Dermis microvascular lymphatic vessel endothelial cell (primary cell): ENCODE measurements at places on chromosomes 2 and 18. TPM values are rescaled to one million over a fixed set of nuclear protein-coding genes. Genes with fewer than 3 reads are reported as not detected.

Gene CTLA4
- total RNA-seq, result 0.26 and 1.3 TPM in 2 replicates

Gene TNFRSF11A
- 23.1 and 42.5 TPM in 2 replicates for total RNA-seq

Gene HRH4
- total RNA-seq, result not detected in 2 replicates

Gene DYNAP
- total RNA-seq, result not detected in 2 replicates

Gene RAX
- not detected in 2 replicates for total RNA-seq

Gene TEX44
- total RNA-seq, result not detected in 2 replicates

Gene LTBP1
- total RNA-seq, result 22.1 and 82.4 TPM in 2 replicates

Gene STAT4
- 0.13 and 0.51 TPM in 2 replicates for total RNA-seq

Gene KIAA2012
- total RNA-seq, result not detected in 2 replicates

Gene PTMA
- total RNA-seq, result 712 and 977 TPM in 2 replicates

Gene TBC1D8
- total RNA-seq, result 62.4 and 120 TPM in 2 replicates

Gene RHBDD1
- total RNA-seq, result 4.6 and 7.3 TPM in 2 replicates

Gene POTEC
- total RNA-seq, result not detected in 2 replicates

Gene RAB10
- total RNA-seq, result 46.2 and 49.9 TPM in 2 replicates

Gene RAB12
- 39.3 and 44.1 TPM in 2 replicates for total RNA-seq

Gene C1QL2
- not detected in 2 replicates for total RNA-seq

Gene NOSTRIN
- total RNA-seq, result 2.5 and 2.8 TPM in 2 replicates

Gene ARHGAP15
- total RNA-seq, result under 0.01 TPM in 1 of 2 replicates, not detected in the other

Gene CMPK2
- total RNA-seq, result 0.64 and 0.89 TPM in 2 replicates

Gene FAM161A
- total RNA-seq, result 0.76 and 0.90 TPM in 2 replicates

Gene RGPD8
- total RNA-seq, result 6.2 and 8.7 TPM in 2 replicates

Gene PAX8
- under 0.01 TPM in 2 replicates for total RNA-seq

Gene OR6B2
- total RNA-seq, result not detected in 2 replicates
